ENCODE measurements at places on chromosomes 12 and 14.

- no peak for DNase-seq
Observed at GRCh38 chr12:46839232-46839631, 13.4 kb upstream of the SLC38A4 start.

DNA sequence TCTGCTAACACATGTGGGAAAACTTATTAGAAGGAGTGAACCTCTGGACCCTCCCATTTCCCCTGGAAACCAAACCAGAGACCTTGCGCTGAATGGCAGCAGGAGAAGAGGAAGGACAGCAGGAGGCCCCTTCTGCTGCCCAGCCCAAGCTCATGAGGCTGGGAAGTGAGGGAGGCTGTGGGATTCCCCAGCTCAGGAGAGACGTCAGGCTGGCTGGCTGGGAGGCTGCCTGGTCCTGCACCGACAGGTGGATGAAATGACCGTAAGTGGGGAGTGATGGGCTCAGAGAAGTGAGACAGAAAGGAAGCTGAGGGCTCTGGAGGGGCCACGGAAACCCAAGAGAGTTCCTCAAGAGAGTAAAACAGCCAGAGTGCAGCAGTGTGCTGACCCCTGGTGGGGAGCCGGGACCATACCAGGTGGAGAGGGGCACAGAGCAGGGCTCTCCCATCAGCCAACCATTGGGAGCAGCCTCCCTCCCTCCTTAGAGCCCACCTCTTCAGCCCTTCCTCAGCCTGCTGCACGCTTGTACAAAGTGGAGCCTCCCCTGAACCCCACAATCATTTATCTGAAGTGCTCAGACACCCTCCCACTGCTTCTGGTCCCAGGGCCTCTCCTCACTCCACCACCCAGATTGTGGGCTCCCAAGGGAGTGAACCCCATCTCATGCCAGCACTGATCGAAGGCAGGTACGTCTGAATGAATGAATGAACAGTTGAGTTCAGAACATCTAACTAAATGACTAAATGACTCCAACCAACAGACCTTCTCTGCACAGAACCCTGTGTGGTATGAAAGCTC is 14.0 kb downstream of the TAMALIN start:
- DNase-seq: peak; percentile 79

DNA sequence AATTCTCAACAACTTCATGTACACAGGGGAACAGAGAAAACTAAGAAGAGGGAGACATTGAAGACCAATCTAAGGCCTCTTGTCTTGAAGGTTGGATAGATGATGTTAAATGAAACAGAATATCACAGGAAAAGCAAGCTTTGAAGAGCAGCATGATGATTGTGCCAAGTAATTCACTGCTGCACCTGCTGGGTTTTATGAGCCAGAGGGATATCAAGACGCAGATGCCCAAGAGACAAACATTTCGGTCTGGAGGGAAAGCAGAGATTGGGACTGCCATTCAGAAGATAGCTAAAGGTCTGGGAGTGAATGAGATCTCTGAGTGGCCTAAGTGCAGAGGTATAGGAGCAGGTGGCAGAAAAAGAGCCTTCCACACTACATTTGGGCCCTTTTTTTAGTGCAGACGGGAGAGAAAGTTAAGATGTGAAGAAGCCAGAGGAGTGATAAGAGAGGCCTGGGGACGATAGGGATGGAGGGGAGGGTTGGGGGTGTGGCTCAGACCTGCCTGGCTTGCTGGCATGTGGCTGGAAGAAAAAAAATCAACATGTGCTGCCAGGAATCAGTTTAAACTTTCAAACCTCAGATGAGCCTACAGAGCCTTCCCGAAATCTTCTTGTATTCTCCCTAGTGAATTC is 200.6 kb downstream of the AEBP2 start:
- DNase-seq: no peak

GRCh38 chr12:100643246-100643645 is 69.8 kb downstream of the GAS2L3 start:
- DNase-seq: no peak

GRCh38 chr14:63245893-63246292 is 41.6 kb downstream of the RHOJ start:
- DNase-seq: no peak

- DNase-seq: no peak
Observed at GRCh38 chr14:54766276-54767138, 136.1 kb downstream of the GCH1 start.

GRCh38 chr12:130198026-130198662 is 35.9 kb downstream of the FZD10 start:
- no peak for DNase-seq

- DNase-seq: no peak
Observed at GRCh38 chr12:6113691-6114475, 10.6 kb downstream of the VWF start.
